ENCODE measurements at places on chromosomes 11 and 22. TPM values are rescaled to one million over a fixed set of nuclear protein-coding genes. Genes with fewer than 3 reads are reported as not detected.

The CCDC89 gene
- total RNA-seq = not detected

The CTSW gene
- total RNA-seq = 0.22 TPM

The ABTB2 gene
- total RNA-seq = 0.20 TPM

The LRRC56 gene
- total RNA-seq = 0.60 TPM

The TSGA10IP gene
- total RNA-seq = not detected

The DTX4 gene
- total RNA-seq = 8.7 TPM

The C22orf15 gene
- 0.44 TPM for total RNA-seq

The TRPT1 gene
- total RNA-seq = 33.1 TPM

The CPT1B gene
- 1.5 TPM for total RNA-seq

The HEPN1 gene
- total RNA-seq = 0.20 TPM

The MOGAT2 gene
- not detected for total RNA-seq

The OR5P2 gene
- not detected for total RNA-seq

The OR52I1 gene
- not detected for total RNA-seq

The RHOD gene
- 10.2 TPM for total RNA-seq

The VPREB1 gene
- not detected for total RNA-seq

The ELMOD1 gene
- 0.65 TPM for total RNA-seq

The SAMM50 gene
- total RNA-seq = 32.7 TPM

The MS4A12 gene
- total RNA-seq = not detected

The MS4A1 gene
- total RNA-seq = not detected

The MAP4K2 gene
- total RNA-seq = 51.0 TPM

The MMP20 gene
- not detected for total RNA-seq

The USP35 gene
- total RNA-seq = 3.9 TPM

The OR5M3 gene
- not detected for total RNA-seq

The PATE4 gene
- total RNA-seq = not detected
